ENCODE measurements at places on chromosomes 4 and X. TPM values are rescaled to one million over a fixed set of nuclear protein-coding genes. Genes with fewer than 3 reads are reported as not detected.

Gene AKAP14
- total RNA-seq, result not detected

Gene CCNG2
- total RNA-seq, result 21.6 TPM

Gene GAGE1
- not detected for total RNA-seq

Gene LIMCH1
- total RNA-seq, result not detected

GRCh38 chr4:175656649-175657048, 155.4 kb downstream of the GPM6A start:
- H3K36me3 ChIP-seq, result no peaks in the 10 kb centered on the region
- H3K4me1 ChIP-seq, result no peaks in the 10 kb centered on the region
- no peak for DNase-seq
- no peak overlapping the region for H3K27ac ChIP-seq
- no peak overlapping the region for H3K4me3 ChIP-seq

DNA sequence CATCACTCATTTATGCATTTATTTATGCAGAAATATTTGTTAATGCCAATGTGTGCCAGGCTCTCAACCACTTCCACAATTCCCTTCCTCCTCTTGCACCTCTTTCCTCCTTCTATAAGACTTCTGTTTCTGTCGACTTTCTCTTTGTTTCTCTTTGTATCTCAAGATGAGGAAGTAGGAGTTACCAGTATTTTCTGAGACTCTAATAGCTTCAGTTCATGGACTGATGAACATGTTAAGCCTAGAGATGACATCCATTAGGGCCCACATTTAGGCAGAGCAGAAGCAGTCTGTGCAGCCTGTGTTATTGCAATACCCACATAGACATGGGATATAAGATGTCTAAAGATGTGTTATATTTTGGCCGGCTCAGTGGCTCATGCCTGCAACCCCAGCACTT, 241.8 kb upstream of the SMIM31 start:
- H3K4me3 ChIP-seq, result no peak overlapping the region
- no peaks in the 10 kb centered on the region for H3K27me3 ChIP-seq
- no peak overlapping the region for H3K27ac ChIP-seq
- no peaks in the 10 kb centered on the region for H3K4me1 ChIP-seq

DNA sequence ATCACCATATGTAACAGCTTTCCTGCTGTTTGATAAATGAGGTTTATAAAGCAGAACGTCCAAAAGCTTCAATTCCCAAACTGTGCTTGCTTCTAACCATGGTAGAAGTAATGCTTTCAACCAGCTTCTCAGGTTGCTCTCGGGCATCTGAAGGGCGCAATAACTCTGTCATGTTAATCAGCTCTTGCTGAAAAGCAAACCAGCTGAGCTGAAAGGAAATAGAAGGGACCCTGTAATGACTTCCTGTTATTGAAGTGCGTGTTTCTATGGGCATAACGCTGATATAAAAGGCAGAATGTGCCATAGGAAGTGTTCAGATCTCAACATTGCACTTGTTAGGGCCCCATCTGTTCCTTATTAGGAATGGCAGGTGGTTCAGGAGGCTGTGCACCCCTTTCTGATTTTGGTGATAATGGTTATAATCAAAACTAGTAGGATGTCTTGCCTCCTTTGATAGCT, 21.2 kb downstream of the HERC3 start:
- DNase-seq, result peak; percentile 62
- H3K27me3 ChIP-seq, result no peaks in the 10 kb centered on the region
- peaks cover 82% of the 10 kb centered on the region for H3K4me1 ChIP-seq
- H3K36me3 ChIP-seq, result peaks cover 9% of the 10 kb centered on the region

GRCh38 chr4:23369331-23369730, 520.5 kb downstream of the PPARGC1A start:
- no peaks in the 10 kb centered on the region for H3K27me3 ChIP-seq
- H3K4me1 ChIP-seq, result peaks cover 5% of the 10 kb centered on the region
- no peak overlapping the region for H3K27ac ChIP-seq
- no peak for DNase-seq

- peak; percentile 79 for DNase-seq
- no peaks in the 10 kb centered on the region for H3K27me3 ChIP-seq
- H3K4me1 ChIP-seq, result peaks cover 13% of the 10 kb centered on the region
- peak overlapping the region; percentile 77 for H3K4me3 ChIP-seq
- H3K27ac ChIP-seq, result peak overlapping the region; percentile 80
Measured at GRCh38 chrX:44344194-44344593, 722 bp upstream of the EFHC2 start.

DNA sequence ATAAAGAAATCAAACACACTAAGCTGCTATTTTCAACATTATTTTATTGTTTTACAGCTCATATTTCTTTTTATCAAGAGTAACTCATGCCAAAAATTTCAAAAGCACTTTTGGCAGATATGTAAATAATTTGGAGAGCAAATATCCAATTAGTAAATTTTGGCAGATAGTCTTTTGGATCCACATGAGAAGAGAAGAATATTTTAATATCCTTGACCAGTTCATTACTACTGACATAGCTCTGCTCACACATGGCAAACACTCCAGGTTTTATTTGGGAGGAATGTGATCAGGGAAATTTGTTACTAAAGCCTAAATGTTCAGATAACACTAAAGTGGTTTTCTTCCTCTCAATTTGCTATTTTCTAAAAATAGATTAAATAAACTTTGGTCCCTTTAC, 1054.3 kb downstream of the FAT4 start:
- no peaks in the 10 kb centered on the region for H3K27me3 ChIP-seq
- no peak overlapping the region for H3K4me3 ChIP-seq
- H3K36me3 ChIP-seq, result no peaks in the 10 kb centered on the region
